ENCODE measurements at places on chromosomes 6 and 20.

- no peak for DNase-seq
These were observed 356.4 kb downstream of the KIF16B start for GRCh38 chr20:16216914-16217230.

GRCh38 chr6:137903933-137904821, 37.1 kb downstream of the TNFAIP3 start:
- peak; percentile 57 for DNase-seq

DNA sequence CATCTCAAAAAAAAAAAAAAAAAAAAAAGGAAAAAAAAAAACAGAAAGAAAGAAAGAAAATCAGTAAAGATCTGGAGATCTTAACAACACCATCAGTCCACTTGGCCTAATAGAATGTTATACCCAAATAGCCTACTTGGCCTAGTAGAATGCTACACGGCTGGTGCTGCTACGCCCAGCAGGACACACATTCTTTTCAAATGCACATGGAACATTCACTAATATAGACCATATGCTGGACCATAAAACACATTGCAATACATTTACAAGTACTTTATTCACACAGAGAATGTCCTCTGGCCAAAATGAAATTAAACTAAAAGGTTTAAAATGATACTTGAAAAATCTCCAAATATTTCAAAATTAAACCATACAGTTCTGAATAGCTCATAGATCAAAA, 80.0 kb upstream of the TNFAIP3 start:
- no peak for DNase-seq

DNA sequence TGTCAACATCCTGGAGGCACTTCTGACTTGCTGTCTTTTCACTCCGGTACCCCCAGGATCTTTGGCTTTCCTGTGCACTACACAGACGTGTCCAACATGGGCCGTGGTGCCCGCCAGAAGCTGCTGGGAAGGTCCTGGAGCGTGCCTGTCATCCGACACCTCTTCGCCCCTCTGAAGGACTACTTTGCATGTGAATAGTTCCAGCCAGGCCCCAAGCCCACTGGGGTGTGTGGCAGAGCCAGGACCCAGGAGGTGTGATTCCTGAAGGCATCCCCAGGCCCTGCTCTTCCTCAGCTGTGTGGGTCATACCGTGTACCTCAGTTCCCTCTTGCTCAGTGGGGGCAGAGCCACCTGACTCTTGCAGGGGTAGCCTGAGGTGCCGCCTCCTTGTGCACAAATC, 12.0 kb upstream of the MAPRE1 start:
- no peak for DNase-seq

- DNase-seq, result no peak
These were observed 29.3 kb downstream of the DNAAF9 start for GRCh38 chr20:3378138-3378537.

DNA sequence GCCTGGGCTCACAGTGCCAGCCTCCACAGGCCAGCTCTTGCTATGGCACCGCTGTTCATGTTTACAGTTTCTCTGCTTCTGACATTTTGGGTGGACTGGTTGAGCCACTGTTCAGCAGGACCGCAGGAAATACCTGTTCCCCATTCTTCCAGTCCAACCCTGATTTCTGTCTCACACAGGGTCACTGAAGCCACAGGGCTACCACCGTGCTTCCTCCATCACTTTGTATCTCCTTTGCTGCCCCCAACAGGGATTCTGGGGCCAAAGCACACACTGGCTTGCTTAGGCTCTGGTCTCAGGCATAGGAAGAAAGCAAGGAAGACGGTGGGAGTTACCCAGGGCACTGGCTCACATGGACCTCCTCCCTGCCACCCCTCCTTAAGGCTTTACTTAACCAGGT, 164.5 kb downstream of the UNC5CL start:
- DNase-seq, result no peak

GRCh38 chr6:31091680-31092079, 20.7 kb downstream of the C6orf15 start:
- DNase-seq, result no peak

GRCh38 chr20:33601861-33602260, 60.3 kb upstream of the C20orf144 start:
- DNase-seq, result no peak

DNA sequence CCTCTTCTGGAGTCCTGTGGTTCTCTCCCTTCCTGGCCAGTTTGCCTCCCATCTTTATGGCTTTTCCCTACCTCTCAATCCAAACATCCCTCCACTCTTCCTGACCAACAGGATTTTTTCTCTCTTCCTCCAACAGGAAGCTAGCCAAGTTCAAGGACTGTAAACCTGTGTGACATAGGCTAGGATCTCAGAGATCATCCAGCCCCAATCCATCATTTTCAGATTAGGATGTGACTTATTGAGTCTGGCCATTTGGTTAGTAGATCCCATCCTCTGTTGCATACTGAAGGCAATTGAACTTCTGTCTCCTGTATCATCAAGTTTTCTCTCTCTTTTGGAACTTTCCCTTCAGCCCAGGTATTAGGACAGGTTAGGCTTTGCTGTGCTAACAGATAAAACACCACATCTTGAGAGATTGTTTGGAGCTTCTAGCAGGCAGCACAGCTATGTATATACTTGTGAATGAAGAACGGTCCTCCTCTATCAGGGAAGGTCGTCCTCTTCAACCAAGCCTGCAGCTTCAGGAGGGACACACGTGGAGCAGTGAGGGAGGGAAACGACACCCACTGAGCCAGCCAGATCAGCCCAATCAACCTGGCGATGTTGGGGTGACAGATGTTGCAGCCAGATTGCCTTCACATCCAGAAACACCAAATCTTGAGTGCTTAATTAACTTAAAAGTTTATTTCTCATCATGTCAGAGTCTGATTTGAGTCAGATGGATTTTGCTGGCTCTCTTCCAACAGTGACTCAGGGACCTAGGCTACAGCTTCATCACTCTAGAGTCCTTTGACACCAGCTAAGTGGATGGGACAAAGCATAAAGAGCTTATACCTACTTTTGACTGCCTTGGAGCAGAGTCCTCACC, 106.8 kb downstream of the GJA10 start:
- DNase-seq, result peak; percentile 49

- DNase-seq, result peak; percentile 23
These were observed 76.7 kb upstream of the CLDN20 start for GRCh38 chr6:155187106-155187505.

DNA sequence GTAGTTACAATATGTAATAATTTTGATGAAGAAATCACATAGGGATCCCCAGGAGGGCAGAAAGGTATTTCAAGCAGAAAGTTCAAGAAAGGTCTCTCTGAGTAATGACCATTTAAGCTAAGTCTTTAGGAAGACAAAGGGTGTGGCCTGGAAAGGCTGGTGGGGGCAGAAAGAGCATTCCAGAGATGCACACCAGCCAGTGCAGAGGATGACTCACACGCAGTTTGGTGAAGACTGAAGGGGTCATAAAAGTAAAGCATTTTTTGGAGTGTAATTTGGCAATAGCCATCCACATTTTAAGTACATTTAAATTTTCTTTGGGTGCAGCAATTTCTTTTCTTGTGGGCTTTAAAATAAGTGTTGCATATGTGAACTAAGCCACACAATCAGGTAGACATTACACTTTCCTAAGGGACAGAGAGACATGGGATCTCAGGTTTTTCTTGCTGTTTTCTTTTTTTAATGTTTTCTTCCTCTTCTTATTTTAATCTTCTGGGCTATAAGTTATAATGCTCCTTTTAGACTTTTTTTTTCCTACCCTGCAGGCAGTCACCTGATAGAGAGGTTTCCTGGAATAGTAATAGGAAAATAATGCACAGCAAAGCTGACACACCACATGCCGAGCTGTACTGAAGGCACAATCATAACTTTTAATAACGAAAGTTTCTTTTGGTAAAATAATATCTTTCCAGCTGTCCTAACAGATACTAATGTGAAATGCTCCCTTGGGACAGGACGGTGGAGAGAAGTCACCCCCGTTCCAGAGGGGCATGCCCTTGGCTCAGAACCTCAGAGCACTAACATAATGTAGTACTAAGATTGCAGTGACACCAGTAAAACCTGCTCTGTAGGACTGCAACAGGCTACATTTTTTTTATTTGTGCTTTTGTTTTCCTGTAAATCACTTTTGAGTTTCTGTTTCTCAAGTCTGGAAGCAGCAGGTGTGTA, 49.6 kb upstream of the PTPRK start:
- DNase-seq, result no peak

- DNase-seq, result no peak
These were observed 399.5 kb downstream of the QKI start for GRCh38 chr6:163813979-163814493.

GRCh38 chr20:479487-479886, 17.2 kb upstream of the TBC1D20 start:
- no peak for DNase-seq

DNA sequence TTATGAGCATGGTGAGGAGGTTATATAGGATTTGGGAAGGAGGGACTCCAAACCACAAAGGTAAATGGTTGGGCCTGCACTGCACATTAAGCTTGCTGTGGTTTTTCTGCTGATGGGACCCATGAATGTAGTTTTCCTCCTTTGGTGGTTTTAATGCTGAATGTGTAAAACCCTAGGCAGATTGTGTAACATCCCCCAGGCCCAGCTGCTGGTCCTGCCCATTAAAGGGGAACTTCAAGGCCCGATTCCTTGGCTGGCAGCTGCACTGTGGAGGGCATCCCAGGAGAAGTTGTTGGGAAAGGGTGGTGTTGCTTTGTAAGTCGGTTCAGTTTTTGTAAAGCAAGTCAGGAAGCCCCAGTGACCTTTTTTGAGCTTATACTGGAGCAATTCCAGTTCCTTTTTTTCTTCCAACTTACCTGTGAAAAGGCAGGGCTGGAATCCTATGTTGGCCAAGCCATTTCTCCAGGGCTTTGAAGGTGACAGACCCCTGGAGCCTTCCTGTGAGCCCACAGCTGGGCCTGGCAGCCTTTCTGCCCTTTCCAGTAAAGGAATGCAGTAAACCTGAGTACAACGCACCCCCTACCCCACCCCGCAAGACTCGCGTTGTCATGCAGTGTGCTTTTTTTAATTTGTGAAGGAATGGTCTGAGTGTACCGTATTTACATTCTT, 43.1 kb upstream of the NAA20 start:
- DNase-seq, result no peak

- no peak for DNase-seq
These were observed 42.5 kb downstream of the IPCEF1 start for GRCh38 chr6:154314084-154314483.

- peak; percentile 66 for DNase-seq
These were observed 7.6 kb downstream of the TREM1 start for GRCh38 chr6:41278699-41279405.

DNA sequence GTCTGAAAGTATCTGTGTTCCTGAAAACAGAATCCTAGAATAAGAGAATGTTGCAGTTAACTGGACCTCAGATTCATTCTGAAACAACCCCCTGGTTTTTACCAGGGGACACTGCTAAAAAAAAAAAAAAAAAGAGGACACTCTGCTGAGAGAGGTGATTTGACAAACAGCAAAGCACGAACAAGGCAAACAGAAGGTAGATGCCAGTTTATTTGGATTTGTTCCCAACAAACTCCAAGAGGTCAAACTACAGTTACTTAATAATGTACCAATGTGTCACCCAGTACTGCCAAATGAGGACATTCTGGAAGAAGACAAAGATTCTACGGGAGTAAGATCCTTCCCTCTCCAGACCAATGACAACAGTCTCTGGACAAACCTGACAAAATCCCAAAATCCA, 40.6 kb upstream of the SLC22A16 start:
- DNase-seq, result no peak

DNA sequence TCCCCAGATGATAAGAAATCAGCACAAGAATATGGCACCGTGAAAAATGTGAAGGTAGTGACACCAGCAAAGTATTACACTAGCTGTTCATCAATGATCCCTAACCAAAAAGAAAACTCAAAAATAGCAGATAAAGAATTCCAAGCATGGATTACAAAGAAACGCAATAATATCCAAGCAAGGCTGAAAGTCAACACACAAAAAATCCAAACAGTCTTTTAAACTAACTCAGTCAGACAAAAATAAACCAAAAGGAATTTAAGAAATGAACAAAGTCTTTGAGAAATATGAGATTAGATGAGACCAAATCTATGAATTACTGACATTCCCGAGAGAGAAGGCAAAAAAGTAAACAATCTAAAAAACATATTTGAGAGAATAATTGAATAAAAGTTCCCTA, 976.1 kb upstream of the MAP3K7 start:
- DNase-seq, result no peak

DNA sequence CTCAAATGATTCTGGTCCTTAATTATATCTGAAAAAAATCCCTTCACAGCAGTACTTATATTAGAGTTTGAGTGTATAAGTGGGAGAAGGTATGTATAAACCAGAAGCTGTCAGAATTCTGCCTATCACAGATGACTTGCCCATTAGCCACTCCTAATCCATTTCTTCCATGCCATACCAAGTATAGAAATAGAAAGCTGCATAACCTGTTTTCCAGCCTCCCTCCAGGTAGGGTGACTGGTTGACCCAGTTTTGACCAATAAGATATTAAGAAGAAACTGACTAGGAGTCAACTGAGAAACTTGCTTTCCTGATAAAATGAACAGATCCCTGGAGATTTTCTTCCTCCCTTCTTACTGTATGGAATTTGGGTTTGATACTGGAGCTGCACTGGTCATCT, 112.2 kb upstream of the GRIK2 start:
- DNase-seq, result no peak

DNA sequence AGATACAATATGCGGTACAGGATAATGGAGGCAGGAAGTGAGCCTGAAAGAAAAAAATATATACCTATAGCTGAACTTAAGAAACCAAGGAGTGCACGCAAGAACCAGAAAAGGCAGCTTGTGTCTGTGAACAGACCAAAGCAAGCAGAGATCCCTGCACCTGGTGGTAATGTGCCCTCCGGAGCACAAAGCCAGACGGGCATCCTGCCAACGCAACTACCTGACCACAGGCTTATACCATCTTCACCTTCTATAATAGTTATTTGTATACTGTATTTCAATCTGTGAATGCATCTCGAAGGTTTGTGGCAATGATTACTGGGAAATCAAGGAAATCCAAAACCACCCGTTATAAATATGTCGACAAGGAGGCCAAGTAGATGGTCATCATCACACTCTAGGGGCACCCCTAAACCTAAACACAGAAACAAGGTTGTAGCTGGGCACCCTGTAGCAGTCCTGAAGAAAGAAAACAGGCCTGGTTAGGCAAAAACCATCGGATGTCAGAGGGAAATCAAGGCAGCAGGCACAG, 801 bp downstream of the FBXL4 start:
- DNase-seq, result peak; percentile 44

- no peak for DNase-seq
These were observed 11.1 kb downstream of the GGT7 start for GRCh38 chr20:34861386-34862084.

GRCh38 chr20:14860410-14860814, 523.0 kb upstream of the FLRT3 start:
- no peak for DNase-seq

Measured in activated naive CD4-positive, alpha-beta T cell treated with anti-CD3 and anti-CD28 coated beads, Interleukin-2, amount 50 U/mL, for 16 hours (primary cell).